ENCODE measurements at places on chromosomes 16 and 17.

GRCh38 chr17:3660311-3660891, 8.0 kb downstream of the TAX1BP3 start:
- no peak for DNase-seq

DNA sequence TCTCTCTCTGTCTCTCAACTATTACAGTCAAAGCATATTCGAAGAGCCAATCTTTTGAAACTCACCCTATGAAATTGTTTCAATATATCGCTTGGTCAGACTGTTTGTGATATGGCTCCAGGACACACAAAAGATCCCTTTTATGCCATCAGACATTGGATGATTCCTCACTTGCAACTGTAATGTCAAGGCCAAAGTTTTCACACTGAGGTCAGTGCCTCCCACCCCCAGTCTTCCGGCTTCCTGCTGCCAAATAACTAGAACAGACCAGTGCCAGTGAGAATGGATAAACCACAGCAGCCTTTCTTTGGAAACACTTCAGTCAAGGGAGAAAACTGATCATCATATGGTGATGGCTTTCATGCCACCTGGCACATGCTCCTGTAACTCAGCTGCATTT, 321.9 kb upstream of the ZFHX3 start:
- DNase-seq, result no peak

- no peak for DNase-seq
Measured at GRCh38 chr17:18025241-18025944, 13.6 kb downstream of the ATPAF2 start.

- DNase-seq, result peak; percentile 70
Measured at GRCh38 chr16:84312783-84313382, 18.2 kb downstream of the WFDC1 start.

All from iPS-NIHi11 (cell line).